ENCODE measurements at places on chromosomes 6 and 20.

DNA sequence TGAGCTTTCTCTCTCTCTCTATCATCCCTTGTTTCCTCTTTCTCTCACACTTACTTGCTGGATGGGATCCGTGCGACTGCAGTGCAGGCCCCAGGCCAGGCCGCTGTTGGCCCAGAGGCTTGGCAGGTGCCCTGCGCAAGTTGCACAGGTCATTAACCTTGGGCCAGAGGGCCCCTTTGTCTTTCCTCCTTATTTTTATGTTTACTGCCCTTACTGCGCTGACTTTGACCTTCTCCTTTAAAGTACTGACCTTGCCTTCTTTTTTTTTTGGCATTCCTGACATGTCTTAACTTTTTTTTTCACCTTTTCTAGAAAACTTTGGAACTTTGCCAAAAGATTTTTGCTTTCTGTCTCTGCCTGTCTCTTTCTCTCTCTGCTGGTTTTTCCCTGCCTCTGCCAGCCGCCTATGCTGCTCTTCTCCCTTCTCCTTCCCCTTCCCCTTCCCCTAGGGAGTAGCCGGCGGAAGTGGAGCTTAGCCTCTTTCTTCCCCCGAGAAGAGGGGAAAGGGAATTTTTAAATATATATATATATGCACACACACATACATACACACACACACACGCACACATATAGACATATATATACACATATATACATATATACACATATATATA is 59.6 kb upstream of the CDH4 start:
- DNase-seq, result no peak

GRCh38 chr6:2558098-2558680 is 192.5 kb downstream of the MYLK4 start:
- DNase-seq, result no peak

DNA sequence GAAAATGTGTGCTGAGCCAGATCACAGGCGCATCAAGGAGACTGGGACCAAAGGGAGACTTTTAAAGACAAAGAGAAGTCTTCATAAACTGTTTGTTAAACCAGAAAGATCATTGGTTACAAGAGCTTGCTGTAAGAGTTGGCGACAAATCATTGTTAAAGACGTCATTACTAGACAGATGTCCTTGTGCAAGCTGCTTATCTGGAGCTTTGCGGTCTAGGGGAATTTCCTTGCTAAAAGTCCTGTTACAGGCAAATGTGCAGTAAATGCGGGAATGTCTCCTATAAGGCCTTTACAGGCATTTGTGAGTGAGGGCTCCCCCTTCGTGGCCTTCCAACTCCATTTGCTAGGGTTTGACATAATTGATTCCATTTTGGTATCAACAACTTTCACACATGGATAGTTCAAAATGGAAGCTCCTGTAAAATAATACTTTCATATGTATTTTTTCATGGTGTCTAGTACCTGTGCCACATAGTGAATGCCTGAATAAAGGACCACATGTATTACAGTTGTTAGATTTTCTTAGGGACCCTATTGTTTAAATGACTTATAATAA is 362.4 kb downstream of the UTRN start:
- DNase-seq, result no peak

GRCh38 chr20:48155268-48155667 is 370.0 kb upstream of the SULF2 start:
- DNase-seq, result no peak

- no peak for DNase-seq
These were observed 86.1 kb downstream of the LINC00237 start for GRCh38 chr20:21019814-21020658.

DNA sequence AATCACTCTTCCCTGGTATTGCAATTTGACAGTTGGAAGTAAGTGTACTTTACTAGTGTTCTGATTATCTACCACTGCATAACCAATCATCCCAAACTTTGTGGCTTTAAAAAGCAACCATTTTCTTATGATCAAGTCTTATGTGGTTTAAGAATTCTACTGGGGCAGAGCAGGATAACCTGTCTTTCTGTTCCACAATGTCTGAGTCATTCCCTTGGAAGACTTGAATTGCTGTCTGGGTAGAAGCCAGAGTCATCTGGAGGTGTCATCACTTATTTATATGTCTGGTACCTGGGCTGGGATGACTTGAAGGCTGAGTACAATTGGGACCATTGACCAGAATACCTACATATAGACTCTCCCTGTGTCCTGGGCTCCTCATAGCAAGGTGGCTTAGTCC is 644.3 kb downstream of the HDGFL1 start:
- no peak for DNase-seq

- peak; percentile 65 for DNase-seq
These were observed 98.5 kb downstream of the LY86 start for GRCh38 chr6:6686748-6687601.

GRCh38 chr6:167546611-167547327 is 221.9 kb downstream of the TTLL2 start:
- no peak for DNase-seq

- DNase-seq, result no peak
These were observed 3.1 kb downstream of the PPP1R18 start for GRCh38 chr6:30683183-30683979.

- DNase-seq, result no peak
These were observed 20.6 kb downstream of the CDC5L start for GRCh38 chr6:44407951-44408670.

GRCh38 chr6:75167851-75168250 is 38.0 kb downstream of the COL12A1 start:
- DNase-seq, result no peak

GRCh38 chr6:167769408-167770190 is 57.1 kb upstream of the AFDN start:
- DNase-seq, result no peak

- DNase-seq, result no peak
These were observed 84.5 kb downstream of the JARID2 start for GRCh38 chr6:15330174-15330944.

- DNase-seq, result no peak
These were observed 96.4 kb downstream of the RPS12 start for GRCh38 chr6:132910759-132911158.

GRCh38 chr6:97294451-97294850 is 11.4 kb upstream of the MMS22L start:
- DNase-seq, result no peak

GRCh38 chr20:49706630-49707091 is 7.0 kb downstream of the B4GALT5 start:
- DNase-seq, result peak; percentile 21

DNA sequence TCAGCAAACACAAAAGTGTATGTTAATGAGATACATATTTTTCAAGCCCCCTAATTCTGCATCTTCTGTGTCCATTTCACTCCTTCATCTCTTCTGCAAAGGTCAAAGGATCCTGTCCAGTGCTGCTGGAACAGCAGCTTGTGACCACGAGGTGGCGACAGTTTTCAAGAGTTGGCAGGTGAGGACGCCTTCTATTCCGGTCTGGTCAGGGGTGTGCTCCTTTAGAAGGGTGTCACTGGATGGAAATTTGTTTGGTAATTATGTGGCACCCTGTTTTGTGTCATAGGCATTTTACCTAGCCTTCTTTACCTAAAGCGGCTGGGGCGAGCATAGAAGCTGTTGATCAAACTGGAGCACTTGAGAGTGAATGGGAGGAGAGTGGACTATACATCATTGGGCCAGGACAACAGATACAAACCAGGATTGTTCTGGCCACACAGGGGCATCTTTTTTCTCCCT is 32.9 kb upstream of the ERVFRD-1 start:
- peak; percentile 86 for DNase-seq

- no peak for DNase-seq
These were observed 150.7 kb upstream of the BTBD3 start for GRCh38 chr20:11766961-11767360.

DNA sequence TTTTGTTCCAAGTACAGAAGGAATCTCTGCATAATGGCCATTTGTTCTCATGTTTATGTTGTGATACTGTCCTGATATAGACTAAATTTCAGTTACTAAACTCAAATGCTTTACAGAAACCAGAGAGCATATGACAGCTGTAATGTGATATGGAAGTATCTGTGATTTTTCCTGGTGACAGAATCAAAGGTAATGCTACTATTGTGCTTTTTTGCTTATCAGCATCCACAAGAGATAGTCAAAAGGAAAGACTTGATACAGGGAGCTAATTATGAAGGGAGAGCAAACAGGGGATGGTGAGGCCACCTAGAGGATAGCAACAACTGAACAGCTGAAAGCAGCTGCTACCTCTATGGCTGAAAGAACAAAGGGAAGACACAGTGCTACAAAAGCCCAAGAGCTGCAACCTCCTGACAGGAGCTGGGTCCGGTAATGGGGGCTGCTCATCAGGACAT is 181.4 kb downstream of the PHF3 start:
- no peak for DNase-seq

DNA sequence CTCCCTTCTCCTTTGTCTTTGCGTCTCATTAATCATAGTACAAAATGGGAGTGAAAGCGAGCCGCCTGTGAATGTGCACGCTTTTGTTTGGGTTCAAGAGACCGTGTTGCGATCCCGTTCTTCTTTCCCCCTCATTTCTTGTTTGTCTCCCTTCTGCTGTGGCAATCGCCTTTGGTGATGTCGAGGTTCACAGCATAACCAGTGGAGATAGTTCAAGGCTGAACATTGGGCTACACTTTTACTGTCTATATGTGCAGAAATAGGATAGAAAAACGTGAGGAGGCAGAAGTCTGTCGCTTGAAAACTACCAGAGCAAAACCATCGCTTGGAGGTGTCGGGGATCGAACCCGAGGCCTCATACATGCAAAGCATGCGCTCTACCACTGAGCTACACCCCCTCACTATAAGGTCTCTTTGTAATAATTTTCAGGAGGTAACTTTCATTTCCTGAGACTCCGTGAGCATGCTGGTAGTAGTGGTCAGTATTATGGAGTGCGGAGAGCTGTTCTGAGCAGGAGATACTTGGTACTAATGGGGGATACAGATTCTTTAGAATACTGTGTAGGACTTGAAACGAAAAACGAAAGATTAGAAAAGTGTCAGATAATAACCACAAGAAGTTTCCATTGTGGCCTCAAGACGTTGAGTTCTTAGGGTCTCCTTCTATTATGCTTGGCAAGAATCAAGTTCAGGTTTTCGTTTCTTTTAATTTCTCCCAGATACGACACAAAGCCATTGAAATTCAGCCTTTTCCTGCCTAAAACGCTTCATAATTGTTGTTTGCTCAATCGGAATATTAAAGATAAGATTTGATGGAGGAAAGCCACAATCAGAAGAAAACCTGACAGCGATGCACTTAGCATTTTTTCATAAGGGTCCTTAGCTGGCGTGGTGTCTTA is 106.6 kb downstream of the TRIM27 start:
- DNase-seq, result peak; percentile 74

- DNase-seq, result peak; percentile 71
These were observed 642 bp downstream of the GZF1 start for GRCh38 chr20:23362392-23363256.

- no peak for DNase-seq
These were observed 1021.6 kb upstream of the FLRT3 start for GRCh38 chr20:15359056-15359455.

DNA sequence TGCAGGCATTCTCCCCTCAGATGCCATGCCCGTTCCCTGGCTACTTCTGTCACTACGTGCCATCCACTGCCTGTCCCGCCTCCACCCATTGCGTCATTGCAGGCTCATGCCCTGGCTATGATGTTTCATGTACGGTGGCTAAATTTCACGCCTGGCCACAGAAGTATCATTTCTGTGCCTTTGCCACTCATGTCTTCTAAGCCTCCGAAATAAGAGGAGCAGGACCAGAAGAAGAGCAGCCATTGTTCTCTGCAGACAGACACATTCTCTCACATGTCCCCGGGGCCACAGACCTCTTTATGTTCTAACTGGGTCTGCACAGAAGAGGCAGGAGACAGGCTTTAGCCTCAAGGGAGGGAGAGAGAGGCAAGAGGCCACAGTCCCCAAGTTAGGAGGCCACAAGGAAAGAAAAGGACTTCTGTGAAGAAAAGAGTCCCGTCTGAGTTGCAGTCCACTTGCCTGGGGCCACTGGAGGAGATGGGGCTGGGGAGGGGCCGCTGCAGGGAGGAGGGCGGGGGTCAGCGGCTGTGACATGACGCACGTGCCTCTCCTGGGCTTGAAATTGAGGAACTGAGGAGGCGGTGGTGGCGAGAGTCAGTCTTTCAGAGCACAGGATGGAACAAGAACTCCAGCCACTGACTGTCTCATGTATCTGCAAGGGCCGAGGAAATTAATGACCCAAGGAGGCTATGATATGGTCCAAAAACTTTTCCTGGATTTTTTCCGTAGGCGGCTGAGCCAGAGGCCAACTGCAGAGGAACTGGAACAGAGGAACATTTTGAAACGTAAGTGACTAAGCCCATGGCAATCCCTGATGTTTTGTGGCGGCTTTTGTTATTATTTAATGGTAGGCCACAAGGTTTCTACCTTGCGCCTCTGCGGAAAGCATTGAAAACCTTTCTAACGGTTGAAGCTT is 55.9 kb downstream of the TBC1D7 start:
- DNase-seq, result no peak
